Fibroblast of skin of abdomen (primary cell): ENCODE measurements at places on chromosomes 4 and X.

DNA sequence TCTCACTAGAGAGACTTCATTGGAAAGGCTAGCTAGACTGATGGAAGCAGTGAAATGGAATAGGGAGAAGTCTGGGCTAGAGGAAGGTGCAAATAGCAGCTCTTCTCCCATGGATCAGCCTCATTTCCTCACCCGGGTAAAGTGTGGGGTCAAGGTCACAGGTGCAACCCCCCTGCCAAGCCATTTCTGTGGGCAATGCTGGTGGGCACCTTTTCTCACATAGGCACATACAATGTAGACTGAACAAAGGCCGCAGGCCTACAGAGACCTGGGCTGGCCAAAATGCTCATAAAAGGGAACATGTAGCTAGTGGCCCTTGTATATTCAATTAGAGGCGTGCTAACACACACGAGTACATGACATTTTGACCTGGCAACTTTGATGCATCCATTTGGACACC lies 71.5 kb upstream of the EFNB1 start:
- DNase-seq: no peak

- peak; percentile 70 for DNase-seq
These were observed 73.1 kb downstream of the MTHFD2L start for GRCh38 chr4:74230902-74231499.

DNA sequence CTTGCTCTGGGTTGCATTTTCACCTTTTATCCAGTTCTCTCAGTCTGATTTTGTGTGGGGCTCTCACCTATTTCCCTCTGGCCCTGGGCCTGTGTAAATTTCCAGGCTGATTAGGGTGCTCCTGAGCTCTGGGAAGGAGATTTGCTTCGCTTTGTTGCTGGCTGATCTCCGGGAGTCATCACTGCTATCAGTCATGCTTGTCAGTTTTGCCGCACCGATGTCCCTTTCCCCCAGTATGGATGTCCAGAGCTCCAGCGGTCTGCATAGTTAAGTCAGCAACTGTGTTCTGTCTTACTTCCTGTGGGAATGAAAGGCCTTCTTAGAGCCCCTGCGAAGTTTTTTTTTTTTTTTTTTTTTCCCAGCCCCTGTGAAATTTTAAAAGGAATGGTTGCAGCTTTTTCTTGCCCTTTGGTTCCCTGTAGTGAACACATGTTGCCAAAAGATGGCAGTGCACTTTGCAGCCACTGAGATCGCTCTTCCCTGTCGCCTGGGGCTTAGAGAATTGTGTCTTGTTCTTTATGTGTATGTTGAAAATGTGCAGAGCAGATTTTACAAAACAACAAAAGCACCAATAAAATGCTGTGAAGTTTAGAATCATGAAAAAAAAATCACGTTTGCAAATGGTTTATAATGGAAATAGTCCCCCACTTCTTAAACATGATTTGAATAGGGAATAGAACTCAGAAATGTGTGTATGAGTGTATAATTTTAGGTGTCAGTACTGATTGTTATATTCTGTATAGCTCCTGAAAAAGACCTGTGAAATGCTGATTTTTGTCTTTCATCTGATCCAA lies 109.1 kb upstream of the SLC4A4 start:
- DNase-seq: peak; percentile 64

GRCh38 chr4:158849681-158850080 lies 80.9 kb downstream of the FNIP2 start:
- no peak for DNase-seq

DNA sequence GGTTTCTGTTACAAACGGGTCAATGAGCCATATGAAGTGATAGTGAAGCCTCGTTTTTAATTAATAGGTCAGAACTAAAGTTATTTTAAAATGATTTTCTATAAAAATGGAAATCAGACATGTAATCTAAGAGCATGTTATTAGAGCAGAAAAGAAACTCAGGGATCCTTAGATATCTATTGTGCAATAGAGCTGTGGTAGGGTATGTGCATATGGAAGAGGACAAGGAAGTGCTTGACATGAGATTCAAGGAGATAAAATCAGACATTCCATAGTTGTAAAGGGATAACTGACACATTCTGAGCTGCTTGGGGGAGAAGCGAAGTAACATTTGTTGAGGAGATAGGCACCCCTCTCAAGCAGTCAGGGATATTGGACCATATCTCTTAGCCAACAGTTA lies 143.0 kb downstream of the AFF2 start:
- no peak for DNase-seq

- no peak for DNase-seq
These were observed 24.8 kb upstream of the CYBB start for GRCh38 chrX:37755025-37755424.

- peak; percentile 49 for DNase-seq
These were observed 124.5 kb upstream of the PLAC1 start for GRCh38 chrX:134782796-134783195.

DNA sequence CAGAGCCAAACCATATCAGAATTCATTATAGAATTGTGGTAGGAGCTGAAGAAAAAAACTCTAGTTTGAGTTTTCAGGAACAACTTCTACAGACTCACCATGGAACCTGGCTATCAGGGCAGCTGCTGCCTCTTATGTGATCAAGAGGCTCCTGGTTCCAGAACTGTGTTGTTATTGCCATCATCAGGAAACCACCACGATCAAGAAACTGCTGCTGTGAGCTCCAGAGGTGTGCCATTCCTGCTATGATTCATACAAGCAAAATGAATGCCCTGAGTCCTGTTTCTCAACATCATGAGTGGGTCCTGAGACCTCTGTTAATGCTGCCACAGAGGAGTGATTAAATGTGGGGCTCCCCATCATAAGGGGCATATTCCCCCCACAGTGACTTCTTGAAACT lies 43.7 kb downstream of the TASL start:
- no peak for DNase-seq

DNA sequence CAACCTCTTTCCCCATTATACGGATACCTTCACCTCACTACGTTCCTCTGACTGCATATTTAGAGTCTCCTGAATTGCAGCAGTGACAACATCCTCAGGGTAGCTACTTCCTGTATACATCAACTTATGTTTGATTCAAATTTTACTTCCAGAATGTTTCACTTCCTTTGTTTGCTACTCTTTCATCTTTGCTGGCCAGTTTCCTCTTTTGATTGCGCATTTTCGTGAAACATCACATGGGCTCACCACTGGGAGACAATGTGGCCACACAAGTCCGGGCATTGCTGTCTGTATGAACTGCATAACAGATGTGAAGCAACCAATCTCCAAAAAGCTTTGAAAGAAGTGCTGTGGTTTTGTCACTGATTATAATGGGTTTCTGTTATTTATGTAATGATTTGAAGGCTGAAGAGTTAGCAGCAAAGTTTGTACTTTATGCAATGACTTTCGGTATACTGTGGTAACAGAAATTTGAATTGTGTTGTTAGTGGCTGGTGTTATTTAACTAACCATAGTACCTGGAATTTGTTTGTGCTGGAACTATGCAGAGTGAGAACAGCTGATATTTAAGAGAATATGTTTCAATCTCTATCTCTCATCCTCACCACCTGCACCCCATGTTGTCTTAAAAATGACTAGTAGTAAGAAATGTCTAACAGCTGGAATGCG lies 7.4 kb downstream of the SNCA start:
- peak; percentile 24 for DNase-seq
